Islet precursor cell (in vitro differentiated cells): ENCODE measurements at places on chromosomes 1 and 21.

- no peak for DNase-seq
Measured at GRCh38 chr1:55213151-55213884, 1.8 kb downstream of the USP24 start.

- no peak for DNase-seq
Measured at GRCh38 chr1:10380594-10381275, 18.1 kb upstream of the PGD start.

DNA sequence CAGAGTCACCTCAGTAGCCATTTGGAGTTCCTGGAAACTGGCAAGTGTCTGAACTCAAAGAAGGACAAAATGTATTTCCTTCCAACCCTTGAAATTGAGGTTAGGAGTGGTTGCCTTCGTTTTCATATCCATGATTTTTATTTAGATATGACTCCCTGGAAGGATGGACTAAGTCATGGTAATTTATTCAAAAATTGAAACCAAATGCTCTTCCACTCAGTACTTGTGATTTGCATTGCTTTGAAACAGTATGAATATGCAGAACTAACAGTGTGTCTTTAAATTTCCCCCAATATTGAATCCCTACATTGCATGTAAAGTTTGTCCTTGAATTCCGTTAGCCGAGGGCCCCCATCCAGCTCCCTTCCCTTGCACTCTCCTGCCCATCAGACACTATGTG, 112.1 kb upstream of the DNAH14 start:
- no peak for DNase-seq

DNA sequence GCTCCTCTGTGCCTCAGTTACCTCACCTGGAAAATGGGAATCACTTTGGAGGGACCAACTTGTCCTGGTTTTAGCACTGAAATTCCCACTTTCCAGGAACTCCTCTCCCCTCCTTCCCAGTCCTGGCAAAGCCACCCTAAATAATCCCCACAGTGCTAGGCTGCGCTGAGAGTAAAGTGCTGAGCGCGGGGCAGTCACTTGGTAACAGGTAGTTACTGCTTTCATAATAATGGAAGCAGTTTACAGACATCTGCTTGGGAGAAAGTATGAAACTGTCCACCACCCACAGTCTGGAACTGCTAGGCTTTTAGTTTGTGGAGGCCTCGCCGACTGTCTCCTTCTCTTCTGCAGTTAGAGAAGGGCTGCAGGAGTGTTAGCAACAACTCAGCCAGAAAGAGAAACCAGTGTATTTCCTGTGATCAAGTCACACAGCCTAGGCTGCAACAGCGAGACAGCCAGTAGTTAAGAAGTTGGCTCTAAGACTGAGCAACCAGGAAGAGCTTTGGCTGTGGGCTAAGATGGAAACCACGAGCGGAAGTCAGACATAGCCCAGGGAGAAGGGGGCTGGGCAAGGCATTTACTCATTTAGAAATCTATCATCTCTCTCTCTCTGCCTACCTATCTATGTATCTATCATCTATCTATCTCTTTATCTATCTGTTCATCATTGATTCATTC, 30.8 kb upstream of the ABCG1 start:
- DNase-seq: no peak

DNA sequence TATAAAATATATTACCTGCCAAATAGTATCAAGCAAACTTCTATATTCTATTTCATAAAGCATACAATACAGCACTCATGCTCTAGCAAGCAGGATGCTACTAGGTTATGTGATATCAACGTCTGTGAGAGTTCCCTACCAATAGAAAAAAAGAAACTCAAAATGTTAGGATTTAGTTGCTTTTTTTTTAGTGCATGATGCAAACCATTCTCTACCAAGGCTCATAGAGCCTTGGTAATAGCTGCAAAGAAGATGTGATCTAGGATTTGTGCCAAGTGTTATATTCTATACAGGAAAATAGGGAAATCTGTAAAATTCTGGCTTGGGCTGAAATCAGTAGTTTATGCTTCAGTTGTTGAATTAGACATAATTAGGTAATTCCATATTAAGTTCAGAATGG, 394.4 kb downstream of the DSCAM start:
- no peak for DNase-seq

DNA sequence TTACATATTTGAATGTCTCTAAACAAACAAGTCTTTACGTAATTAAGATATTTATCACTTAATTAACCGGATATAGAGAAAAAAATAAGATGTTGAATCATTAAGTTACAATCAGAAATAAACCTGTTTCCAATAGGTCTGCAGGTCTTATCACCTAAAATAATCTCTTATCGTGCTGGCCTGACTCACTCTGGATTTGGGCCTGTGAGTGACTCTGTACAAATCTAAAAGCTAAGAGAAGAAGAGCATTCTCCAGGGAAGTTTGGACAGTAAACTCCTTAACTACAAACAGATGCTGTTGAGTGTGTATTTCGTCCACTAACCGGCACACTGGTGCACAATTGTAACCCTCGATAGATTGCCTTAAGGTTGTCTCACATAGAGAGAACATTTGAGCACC, 25.3 kb downstream of the CEP104 start:
- no peak for DNase-seq

DNA sequence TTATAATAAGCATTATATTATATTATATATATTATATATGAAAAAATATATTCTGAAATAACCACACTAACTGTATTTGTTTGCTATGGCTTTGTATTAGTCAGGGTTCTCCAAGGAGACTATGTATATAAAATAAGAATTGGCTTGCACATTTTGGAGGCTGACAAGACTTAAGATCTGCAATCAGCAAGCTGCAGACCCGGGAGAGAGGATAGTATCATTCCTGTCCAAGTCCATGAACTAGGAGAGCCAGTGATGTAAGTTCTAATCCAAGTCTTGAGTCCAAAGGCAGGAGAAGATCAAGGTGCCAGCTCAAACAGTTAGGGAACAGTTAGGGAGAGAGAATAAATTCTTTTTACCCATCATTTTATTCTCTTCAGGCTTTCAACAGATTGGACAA, 639.5 kb downstream of the PLPP3 start:
- no peak for DNase-seq

- no peak for DNase-seq
Measured at GRCh38 chr1:83769594-83770318, 229.2 kb downstream of the TTLL7 start.

- no peak for DNase-seq
Measured at GRCh38 chr1:117883616-117884015, 45.8 kb downstream of the GDAP2 start.

DNA sequence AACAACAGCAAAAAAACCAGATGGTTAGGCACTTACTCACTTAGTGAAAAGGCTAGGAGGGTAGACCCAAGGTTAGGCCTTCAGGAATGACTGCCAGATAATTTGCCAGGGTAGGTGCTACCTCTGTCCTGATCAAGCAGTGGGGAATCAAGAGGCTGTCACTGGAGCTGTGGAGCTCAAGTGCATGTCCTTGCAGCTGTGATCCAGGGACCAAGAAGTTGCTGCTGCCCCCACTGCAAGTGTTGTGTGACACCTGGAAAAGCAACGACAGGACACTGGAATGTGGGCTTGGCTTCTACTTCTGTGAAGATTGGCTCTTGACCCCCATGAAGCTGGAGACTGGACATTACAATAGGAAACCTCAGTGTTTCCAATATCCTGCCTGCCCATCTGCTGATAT, 72.1 kb downstream of the PEX14 start:
- DNase-seq: no peak

GRCh38 chr1:231919239-231919885, 292.8 kb downstream of the DISC1 start:
- no peak for DNase-seq

- DNase-seq: no peak
Measured at GRCh38 chr1:73832276-73833181, 365.4 kb downstream of the LRRIQ3 start.

DNA sequence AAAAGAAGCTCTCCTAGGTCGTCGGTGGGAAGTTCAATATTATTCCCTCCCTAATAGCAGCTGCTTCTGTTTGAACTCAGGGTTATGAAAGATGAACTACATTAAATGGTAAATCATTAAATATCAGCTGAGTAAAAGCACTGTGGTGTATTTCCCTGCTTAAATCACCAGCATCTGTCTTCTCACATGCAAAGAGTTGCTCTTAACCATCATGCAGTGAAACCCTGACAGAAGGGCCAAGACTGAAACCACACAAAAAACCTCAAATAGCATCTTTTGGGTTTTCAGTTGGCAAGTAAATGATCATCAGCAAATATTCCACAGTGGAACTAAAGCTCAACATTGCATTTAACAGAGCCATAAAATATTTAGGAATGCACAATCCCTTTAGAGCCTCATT, 380.0 kb upstream of the ADGRL2 start:
- no peak for DNase-seq

- no peak for DNase-seq
Measured at GRCh38 chr1:118783095-118783758, 204.9 kb downstream of the TBX15 start.
